ENCODE measurements at places on chromosomes 5 and 9. TPM values are rescaled to one million over a fixed set of nuclear protein-coding genes. Genes with fewer than 3 reads are reported as not detected.

Gene LCN6
- total RNA-seq, result not detected

Gene SLC25A2
- not detected for total RNA-seq

Gene FAM169A
- 2.2 TPM for total RNA-seq

Gene LHX3
- not detected for total RNA-seq

Gene SLC6A7
- total RNA-seq, result not detected

Gene GGTA1
- total RNA-seq, result not detected

Gene CAVIN4
- 2.2 TPM for total RNA-seq

Gene ADRB2
- 2.7 TPM for total RNA-seq
